Transverse colon (tissue), 4 donors: ENCODE measurements at places on chromosomes 7 and 10.

DNA sequence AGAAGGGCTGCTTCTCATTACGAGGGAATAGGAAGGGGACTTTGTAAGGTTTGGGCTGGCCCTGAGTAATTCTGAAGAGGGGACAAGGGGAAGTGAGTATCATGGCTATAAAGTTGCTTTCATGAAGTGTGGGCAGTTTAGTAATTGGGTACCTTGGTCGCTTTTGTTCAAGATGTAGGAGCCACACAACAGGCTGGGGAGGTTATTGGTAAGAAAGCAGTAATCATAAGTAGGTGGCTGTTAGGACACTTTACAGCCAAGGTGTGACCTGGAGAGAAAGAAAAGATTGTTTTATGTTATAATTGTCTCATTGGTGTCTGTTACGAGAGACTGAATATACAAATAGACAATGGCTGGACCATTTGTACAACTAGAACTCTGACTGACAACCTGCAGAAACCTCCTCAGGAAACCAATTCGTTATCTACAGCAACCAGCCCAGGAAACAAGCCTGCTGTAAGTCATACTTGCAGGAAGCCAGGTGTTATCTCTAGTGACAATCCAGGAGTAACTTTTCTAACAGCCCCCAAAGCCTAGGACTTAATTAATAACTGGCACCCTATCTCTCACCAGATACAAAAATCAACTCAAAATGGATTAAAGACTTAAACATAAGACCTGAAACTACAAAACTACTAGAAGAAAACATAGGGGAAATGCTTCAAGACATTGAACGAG is 5.0 kb upstream of the CCM2 start:
- no peak for DNase-seq

DNA sequence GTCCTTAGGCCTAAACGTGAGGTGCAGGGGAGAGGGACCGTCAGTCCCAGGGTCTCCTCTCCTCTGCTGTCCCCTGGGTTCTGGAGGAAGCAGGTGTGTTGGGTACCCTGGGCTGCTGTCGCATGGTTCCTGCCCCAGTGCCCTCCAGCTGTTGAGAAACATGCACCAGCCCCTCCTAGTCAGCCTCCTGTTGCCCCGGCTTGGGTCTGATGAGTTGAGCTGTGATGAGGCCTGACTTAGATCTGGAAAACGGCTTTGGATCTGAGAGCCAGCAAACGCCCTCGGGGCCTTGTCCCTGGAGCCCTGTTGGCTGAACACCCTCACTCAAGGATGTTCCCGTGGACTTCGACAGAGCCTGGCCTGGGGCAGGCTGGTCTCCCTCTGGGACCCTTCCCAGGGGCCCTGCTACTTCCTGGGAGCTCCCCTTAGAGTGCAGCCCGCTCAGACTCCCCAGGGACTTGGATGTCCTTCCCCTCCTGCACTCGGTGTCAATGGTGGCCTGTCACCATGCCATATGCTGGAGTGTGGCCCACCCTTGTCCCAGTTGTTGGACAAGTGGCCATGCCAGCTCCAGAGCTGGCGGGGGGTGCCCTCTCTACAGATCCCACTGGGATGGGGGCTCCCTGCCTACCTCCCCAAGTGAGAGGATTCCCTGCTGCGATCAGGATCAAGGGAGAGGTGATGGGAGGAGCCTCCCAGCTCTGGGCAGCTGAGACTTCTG is 12.3 kb downstream of the ZNF316 start:
- no peak for DNase-seq

GRCh38 chr10:1171586-1171985 is 115.4 kb downstream of the WDR37 start:
- DNase-seq: no peak

DNA sequence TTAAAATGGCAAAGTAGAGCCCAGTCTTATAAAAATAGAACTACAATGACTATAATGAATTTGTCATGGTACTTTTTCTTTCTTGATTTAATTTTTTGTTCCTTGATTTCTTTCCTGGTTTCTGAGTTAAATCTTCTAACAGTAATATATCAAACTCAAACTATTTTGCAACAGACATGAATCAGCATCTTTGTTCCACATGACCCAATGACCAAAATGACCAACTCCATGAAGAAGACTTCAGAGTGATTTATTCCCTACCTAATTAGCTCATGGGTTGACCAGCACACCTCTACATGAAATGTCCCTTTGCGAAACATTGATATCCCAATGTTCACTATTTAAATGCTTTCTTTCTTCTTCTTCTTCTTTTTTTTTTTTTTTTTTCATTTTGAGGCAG is 30.9 kb downstream of the NMT2 start:
- no peak for DNase-seq

- DNase-seq: no peak
Observed at GRCh38 chr7:158402471-158402870, 185.2 kb downstream of the PTPRN2 start.

DNA sequence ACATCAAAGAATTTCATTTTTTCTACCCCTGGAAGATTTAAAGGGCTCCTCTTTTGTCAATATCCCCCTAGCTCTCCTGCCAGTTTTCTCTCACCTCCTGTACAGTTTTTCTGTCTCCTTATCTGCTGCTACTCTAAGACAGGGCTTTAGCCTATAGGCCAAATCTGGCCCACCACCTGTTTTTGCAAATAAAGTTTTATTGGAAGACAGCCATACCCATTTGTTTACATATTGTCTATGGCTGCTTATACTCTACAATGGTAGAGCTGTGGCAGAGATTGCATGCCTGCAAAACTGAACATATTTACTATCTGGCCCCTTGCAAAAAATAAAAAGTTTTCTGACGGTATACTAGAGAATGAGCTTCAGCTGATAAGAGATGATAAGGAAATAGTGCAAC is 37.4 kb upstream of the GARS1 start:
- DNase-seq: no peak

GRCh38 chr10:77637532-77638320 is at the start of gene KCNMA1:
TSS of gene KCNMA1 (minus strand) at chr10:77637808.
- DNase-seq: peak; percentile 26

DNA sequence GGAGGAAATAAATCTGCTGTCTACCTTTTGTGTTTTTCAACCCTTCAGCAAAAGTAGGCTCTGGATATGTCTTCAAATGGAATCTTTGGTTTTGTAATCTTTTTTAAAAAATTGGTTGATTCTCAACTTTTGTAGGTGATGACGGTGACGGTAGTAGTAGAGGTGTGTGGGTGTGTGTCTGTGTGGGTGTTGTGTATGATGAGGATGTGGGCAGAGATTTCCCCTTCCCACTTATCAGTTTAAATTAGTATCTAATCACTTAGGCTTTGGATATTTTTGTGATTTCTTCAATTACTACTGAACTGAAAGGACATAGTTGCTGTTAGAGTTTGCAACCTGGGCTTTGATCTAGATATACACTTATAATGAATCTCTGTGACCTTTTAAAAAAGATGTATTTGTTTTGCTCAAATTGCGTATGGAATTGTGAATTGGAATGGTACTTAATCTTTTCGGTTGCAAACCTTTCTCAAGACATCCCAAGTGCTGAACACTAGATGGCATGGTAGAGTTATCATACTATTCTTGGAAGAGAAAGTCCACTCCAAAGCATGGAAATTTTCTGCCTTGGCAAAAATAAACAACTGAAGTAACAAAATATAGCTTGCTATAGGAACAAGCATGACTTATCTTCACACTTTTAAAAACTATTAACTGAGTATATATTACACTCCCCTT is 51.9 kb upstream of the A1CF start:
- no peak for DNase-seq

- DNase-seq: no peak
Observed at GRCh38 chr10:100345570-100346330, 1.3 kb upstream of the SCD start.

DNA sequence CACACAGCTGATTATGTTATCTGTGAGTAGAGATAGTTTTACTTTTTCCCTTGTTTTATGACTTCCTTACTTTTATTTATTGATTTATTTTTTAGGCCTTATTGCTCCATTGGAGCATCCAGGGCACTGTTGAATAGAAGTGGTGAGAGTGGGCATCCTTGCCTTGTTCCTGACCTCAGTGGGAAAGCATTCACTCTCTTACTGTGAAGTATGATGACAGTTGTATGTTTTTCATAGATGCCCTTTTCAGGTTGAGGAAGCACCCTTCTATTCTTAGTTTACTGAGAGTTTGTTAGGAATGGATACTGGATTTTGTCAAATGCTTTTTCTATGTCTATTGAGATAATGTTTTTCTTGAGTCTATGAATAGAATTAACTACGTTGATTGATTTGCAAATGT is 88.6 kb downstream of the XRCC2 start:
- no peak for DNase-seq

- DNase-seq: no peak
Observed at GRCh38 chr7:121555558-121555957, 159.4 kb upstream of the FAM3C start.

DNA sequence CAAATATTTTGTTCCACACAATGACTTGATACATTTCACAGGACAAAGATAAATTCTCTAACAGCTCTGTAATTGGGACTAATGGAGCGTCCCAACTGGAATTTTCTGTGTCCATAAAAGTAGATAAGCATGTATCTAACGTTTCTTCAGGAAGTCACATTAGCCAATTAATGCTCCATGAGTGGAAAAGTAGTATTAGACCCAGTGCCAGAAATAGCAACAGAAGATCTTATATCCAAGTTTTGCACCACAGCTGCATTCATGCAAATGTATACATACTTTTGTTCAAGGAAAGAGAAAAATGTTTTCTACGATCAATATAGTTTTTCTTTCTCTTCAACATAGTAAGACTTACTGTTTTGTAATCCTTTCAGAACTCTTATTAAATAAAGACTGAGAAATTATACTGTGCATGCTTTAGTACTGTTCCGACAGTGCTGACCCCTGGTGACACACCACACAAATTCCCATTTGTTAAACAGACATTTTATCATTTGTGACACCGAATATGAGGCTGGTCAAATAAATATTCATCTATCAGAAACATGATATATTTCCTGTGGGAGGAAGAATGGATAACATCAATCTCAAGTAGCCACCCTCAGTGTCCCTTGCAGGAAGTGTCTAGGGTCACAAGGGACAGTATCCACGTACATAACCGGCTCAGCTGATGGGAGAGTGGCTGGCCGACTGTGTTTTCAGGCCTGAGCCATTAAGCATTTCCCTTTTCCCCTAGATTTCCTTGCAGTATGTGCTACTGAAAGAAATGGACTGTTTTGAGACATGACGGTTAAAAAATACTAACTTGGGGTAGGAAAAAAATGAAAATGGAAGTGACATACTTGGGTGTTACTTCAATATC is 102.1 kb upstream of the RSU1 start:
- no peak for DNase-seq

DNA sequence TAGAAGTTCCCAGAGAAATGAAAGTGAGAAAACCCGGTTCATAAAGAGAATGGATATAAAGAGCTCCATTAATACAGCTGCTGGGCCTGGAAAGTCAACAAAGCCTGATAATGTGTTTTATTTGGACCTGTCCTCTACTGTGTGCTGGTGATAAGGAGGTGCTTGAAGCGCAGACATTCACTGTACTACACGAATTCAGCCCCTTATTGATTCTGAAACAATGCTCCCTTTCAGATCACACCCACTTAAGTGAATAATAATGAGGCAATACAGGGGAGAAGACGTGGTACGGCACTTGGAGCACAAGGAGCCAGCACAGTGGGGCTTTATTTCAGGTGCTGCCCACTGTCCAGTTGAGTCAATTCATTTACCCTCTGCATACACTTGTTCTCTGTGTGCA is 260.8 kb downstream of the FGFR2 start:
- no peak for DNase-seq

- DNase-seq: no peak
Observed at GRCh38 chr7:89023877-89024276, 228.3 kb upstream of the TEX47 start.

DNA sequence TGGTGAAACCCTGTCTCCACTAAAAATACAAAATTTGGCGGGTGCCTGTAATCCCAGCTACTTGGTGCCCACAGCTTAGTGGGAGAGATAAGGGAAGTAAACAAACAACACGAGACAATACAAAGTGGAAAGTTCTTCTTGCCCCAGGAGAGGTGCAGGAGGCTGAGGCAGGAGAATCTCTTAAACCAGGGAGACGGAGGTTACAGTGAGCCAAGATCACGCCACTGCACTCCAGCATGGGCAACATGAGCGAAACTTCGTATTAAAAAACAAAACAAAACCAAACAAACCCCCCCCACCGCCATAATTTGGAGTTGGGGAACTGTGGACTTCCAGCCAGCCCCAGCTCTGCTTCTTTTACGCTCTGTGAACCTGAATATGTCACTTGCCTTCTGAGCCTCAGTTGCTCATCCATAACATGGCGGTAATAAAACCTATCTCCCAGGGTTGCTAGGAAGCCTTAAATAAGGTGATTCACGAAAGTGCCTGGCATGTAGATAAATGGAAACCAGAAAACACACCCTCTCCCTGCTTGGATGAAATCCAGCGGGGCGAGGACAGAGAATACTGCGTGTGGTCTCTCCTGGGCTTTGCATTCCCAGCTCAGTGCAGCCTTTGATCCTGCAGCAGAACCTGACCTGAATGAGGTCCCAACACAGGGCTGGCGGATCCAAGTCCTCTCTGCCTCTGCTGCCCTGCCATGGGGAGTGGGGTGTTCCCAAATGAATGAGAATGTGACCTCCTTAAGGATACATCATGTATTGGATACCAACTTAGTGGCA is 10.2 kb downstream of the MLXIPL start:
- peak; percentile 38 for DNase-seq

GRCh38 chr10:9824631-9825071 is 1193.0 kb upstream of the CELF2 start:
- DNase-seq: no peak

- no peak for DNase-seq
Observed at GRCh38 chr10:73886661-73887293, 12.4 kb upstream of the CAMK2G start.
